ENCODE measurements at places on chromosomes 7 and 10.
A peak's percentile ranks its signal among the peaks of the same experiment; 100 is the strongest.

GRCh38 chr10:45261946-45262345, 53.5 kb downstream of the OR13A1 start:
- no peak for DNase-seq

DNA sequence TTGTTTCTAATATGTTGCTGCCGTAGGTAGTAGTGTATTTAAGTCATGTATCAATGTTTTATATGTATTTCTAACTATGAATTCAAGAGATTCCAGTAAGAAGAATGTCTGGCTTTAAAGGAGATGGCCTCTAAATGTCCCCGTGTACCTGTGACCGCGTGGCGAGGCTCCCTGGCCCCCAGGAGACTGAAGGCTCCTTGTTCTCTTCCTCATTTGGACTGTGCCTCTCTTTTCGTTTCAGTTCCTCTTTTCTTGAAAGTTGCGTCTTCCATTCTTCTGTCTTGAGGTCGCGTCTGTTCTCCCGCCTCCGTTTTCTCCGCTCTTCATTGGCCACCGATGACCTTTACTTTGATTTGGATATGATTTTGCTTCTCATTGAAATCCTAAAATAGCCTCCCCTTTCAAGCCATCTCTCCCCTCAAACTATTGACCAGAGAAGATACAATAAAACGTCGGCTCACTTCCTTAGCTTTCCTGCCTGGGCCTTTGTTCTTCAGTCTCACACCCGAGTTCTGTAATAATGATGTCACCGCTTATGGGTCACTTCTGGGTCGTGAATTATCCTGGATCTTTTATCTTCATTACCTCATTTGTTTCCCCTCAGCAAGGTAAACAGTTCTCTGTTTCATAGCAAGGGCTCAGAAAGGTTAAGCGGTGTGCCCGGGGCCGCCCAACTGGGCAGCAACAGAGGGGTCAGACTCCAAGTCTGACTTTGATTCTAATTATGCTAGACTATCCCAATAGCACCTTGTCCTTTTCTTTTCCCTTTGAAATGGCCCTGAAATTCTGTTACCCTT, 28.7 kb downstream of the WIPI2 start:
- no peak for DNase-seq

DNA sequence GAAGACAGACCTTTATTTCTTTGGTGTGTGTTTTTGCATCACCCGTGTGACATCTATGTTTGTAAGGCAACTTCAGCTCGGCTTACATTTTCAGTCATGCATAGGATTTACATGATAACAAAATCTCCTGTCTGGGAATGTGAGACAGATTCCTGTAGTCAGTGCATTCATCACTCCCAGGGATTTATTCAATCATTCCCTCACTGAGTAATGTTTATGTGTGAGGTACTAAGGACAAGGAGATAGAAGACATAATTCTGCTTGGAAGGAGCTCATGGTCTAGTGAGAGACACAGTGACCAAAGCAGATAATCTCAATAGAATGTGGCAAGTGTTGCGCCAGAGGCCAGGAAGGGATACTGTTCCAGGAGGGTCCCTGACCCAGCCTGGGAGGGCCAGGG, 35.2 kb upstream of the BMPER start:
- DNase-seq: no peak

GRCh38 chr7:151006590-151007300, 15.9 kb downstream of the NOS3 start:
- DNase-seq: no peak

DNA sequence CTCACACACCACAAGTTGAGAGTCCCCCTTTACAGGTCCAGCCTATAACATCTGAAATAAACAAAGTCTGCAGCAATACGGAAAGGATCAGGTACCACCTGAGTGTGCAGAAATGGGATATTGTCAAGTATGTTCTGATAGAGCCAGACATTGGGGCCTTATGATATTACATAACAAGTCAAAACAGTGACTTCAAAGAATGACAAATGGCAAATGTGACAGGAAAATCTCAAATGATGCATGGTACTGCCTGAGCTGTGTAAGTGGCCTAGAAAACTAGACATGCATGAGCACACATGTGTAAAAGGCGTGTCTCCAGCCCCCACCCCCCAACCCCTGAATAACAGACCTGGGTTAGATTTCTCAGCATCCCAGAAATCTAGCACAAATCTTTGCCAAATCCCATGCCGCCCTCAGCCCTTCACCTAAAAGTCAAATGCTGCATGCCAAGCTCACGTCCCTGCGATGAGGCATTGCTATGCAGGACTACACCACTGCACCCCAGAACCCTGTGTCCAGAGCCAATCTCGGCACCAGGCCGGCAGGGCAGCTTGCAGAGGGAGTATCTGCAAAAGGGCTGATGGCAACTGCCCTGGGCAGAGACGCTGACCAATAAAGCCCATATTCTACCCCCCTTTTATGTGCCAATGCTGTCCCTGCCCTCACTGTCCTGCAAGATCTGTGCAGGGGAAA, 58.8 kb downstream of the PRKAG2 start:
- DNase-seq: no peak

DNA sequence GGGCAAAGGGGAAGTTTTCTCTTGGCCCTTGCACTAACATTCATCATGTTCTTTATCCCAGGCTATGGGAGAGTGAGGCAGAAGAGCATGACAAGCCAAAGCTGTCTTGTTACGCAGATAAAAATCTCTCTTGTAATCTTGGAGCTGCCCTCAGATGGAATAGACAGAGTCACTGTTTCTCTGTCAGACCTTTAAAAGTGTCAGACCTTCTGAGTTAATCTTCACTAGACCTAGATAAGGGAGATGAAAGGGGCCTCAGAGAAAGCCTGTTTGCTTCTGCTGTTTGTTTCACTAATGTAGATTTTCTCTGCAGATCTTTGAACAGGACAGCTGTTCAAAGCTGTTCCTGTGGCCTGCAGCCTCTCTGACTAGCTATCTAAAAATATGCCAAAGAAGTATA, 112.9 kb downstream of the KIF20B start:
- no peak for DNase-seq

GRCh38 chr10:61487506-61487905, 34.3 kb upstream of the TMEM26 start:
- DNase-seq: peak; percentile 58

DNA sequence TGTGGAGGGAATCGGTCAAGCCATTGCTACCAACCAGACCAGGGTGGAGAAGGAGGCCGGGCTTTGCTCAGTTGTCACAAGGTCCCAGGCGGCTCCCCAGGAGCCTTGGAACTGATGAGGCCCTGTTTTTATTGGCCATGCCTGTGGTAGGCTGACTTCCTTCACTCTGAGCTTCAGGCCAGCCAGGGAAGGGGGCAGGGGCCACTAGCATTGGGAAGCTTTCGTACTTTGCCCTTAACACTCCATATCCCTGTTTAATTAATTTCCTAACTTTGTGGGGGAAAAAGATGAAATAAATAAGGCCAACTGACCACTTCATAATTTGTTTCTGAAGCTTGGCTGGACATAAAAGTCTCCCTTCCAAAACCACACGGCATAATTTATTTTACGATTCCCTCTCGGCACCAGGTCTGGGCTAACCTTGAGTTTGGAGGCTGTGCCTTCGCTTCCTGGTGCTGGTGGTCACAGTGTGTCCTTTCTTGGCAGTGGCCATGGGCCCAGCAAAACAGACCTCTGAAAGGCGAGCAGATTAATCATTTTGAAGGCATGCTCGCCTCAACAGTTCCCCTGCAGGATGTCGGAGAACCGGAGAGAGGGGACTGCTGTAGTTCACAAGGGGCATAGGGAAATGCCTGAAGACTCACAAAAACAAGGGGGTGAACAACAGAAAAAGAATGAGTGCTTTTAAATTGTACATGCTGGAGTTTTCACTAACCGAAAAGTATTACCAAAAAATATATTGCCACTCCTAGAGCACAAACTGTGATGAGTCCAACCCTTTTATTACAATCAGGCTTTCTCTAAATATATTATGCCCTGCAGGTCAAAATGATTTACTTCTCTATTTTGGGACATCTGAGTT, 966.0 kb downstream of the LRMDA start:
- no peak for DNase-seq

- no peak for DNase-seq
Measured at GRCh38 chr10:101092881-101093354, 31.1 kb downstream of the KAZALD1 start.

DNA sequence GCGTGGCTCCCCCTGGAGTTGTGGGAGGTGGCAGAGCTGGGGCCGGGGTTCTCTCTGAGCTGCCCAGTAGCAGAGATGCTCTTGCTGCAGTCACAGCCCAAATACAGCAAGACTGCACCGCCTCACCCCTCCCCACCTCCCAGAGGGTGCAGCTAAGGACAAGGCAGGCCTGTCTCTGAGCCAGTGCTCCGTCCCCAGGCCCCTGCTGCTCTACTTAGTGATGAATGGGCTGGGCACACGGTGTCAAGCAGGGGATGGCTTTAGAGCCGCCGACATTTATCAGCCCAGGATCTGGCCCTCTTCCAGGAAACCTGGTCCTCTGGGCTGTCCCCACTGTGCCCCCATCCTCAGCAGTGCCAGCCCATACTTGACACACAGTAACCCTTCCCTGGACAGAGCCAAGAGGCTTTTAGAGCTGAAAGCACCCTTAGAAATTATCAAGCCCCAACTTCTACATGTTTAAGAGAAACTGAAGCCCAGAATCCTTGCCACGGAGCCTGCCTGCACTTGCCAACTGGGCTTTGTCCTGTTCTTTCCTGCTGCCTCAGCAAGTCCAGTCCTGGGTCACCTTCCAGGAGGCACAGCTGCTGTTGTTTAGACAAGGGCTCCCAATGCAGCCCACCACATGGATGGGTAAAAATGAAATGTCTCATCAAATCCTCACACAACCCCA, 137.1 kb upstream of the UNC5B start:
- no peak for DNase-seq

GRCh38 chr7:129550693-129551360, 48.5 kb downstream of the SMKR1 start:
- DNase-seq: no peak

DNA sequence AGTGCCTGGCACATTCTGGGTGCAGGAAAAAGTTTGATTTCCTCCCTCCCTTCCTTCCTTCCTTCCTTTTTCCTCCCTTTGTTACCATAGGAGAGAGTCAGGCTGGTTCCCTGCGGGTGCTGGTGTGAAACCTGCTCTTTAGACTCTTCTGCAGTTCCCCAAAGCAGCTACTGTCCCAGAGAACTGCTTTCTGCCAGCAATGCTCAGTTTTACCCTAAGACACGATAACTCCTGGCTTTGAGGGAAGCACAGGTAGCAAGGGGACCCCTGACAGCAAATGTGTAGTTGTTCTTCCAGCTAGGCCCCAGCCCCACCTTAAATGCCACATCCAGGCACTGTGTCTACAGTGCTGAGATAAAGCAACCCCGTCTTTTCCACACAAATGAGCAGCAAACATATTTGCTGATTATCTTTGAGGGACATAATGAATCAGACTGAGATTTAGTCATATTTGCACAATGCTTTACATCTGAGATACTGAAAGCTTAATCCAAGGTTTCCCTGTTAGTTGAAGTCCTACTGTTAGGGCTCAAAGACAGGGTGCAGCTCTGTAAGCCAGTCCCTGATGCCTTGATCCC, 55.5 kb downstream of the MET start:
- no peak for DNase-seq

DNA sequence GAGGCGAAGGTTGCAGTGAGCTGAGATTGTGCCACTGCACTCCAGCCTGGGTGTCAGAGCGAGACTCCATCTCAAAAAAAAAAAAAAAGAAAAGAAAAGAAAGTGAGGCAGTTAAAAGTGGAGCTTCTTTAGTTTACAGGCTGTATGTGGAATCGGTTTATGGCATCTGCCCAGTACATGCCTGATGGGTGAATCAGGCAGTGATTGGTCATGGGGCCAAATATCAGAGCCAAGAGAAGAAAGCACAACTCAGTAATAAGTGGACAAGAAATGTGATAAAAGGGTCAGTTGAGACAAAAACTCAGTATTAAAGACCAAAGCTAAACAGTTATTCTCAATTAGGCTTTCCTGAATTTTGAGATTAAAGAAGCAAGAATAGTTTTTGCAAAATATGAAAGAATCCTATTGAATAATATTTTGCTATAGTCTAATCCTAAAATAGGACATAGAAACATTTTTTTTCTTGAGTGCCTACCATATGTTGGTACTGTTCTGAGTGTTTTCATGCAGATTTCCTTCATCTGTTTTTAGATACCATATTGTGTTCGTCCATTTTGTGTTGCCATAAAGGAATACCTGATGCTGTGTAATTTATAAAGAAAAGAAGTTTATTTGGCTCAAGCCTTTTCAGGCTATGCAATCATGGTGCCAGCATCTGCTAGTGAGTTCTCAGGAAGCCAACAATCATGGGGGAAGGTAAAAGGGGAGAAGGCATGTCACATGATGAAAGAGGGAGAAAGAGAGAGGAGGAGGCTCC, 14.4 kb downstream of the CDC14C start:
- DNase-seq: no peak

GRCh38 chr7:68712956-68713495, 885.2 kb upstream of the AUTS2 start:
- DNase-seq: no peak

GRCh38 chr7:149500201-149500600, 2.6 kb upstream of the ZNF746 start:
- no peak for DNase-seq

DNA sequence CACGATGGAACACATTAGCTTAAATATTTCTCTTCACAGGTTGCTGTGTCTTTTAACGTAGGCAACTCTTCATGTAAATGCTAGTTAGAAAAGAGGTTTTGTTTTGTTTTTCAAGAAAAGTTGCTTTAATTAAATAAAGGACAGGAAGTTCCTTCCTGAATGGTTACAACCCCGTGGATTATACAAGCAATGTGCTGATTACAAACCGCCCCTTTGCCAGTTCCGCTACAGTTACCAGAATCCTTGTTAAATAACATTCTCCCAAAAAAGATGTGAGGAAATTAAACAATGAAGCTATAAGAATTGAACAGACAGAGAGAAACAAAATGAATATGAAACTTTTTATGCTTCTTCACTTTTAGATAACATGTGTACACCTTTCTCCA, 75.1 kb downstream of the LYZL2 start:
- no peak for DNase-seq

DNA sequence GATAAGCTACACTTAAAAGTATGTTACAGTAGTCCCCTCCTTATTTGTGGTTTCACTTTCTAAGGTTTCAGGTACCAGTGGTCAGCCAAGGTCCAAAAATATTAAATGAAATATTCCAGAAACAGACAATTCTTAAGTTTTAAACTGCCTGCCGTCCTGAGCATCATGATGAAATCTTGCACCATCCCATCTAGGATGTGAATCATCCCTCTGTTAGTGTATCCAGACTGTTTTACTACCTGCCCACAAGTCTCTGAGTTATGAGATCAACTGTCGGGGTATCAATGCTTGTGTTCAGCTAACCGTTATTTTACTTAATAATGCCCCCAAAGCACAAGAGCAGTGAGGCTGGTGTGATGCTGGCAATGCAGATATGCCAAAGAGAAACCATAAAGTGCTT, 11.4 kb downstream of the KDM7A start:
- DNase-seq: peak; percentile 89

- DNase-seq: peak; percentile 42
Measured at GRCh38 chr10:6176691-6177231, 26.0 kb upstream of the PFKFB3 start.

- DNase-seq: no peak
Measured at GRCh38 chr7:129750091-129750490, 138.6 kb downstream of the NRF1 start.

All from IMR-90 (cell line).